AML-193 (cell line): ENCODE measurements at places on chromosomes 2 and 18.

DNA sequence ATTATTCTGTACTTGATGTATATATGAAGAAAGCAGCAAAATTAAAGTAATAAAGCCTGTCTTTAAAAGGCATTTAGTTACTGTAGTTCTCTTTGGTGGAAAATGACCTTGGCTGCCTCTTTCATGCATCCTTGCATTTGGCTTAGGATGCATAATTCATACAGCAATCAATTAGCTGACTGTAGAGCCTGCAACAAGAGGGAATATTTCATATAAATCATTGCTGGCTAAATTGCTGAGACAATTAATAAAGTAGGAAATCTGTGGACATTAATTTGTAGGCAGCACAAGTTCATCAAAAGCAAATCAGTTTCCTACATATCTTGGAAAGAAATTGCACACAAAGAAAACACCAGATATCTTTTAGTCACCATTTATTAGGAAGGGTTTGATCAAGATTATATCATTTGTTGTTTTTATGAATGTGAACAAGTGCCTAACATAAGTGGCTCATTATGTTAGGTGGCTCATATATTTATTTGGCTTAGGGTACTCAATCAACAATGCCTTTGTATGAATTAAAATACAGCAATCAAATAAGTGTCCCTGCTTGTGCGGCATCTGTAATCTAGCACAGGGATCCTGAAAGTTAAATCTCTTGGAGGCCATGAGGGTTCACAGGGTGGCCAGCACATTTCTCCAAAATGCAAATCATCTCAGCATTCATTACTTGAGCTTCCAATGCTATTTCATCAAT lies 220.4 kb upstream of the SPOPL start:
- no peak for DNase-seq

DNA sequence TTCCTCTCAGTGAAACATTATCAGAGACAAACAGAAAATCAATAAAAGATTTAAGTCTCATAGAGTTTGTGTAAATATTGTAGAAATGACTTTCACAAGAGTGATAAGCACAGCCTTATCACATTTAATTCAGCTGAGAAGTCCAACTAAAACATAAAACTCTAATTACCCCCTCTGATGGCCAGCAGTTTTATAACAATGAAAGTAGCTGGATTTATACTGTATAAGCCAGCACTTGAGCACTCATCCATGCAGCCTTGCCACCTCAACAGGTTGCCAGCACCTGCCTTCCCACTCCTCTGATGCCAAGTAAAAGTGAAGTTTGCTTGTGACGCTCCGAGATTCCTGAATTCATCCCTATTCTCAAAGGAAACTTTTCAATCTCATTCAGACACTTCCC lies 103.0 kb upstream of the STK39 start:
- no peak for DNase-seq

- no peak for DNase-seq
These were observed 241.7 kb upstream of the DOK6 start for GRCh38 chr18:69158944-69159343.

DNA sequence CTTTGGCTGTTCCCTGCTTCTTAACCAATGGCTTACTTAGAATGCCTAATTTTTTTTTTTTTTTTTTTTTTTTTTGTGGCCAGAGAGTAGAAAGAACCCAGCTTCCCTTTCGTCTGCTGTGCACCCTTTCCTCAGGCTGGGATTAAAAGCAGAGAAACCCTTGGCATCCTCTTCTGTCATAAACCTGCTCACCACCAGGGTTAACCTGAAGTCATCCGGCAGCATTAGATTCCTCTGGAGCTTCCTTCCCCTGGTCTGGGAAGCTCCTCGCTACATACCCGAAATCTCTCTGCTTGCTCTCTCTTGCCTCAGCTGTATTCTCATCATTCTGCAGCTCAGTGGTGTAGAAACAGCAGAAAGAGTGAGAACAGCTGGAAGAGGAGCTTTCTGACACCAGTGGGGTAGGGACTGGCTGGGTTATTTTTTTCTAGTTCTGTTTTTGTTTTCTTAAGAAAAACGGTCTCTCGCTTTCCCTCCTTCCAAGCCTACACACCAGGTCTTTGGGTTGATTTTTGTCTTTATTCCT lies 339.0 kb upstream of the MEIS1 start:
- DNase-seq = no peak

- DNase-seq = no peak
These were observed 27.4 kb upstream of the ALLC start for GRCh38 chr2:3630631-3631030.

DNA sequence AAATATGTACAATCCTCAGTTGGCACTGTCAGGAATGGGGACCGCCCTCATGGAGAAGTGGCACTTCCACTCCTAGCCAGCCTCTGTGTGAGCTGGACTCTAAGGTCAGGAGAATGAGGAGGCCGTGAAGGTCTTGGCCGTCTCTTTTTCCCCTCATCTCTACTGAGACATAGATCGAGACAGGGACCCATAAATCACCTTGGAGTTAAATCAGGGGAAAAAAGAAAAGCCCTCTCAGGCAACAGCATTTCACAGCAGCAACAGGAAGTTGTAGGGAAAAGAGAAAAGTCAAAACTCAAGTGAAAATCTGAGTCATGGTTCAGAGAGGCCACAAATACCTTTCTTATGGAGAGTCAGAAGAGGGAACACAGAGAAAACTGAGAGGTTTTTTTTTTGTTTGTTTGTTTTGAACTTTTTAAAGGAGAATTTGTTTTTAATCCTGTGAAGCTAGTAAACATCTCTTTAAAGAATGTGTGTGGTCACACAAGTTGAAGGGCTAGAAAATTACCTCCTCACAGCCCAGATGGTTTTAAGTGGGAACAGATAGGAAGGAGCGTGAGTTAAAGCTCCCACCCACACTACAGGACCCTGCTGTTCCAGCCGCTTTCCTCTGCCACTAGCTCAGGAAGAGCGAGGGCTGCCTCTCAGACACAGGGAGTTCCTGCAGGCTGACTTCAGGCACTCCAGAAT lies 30.6 kb upstream of the CYP1B1 start:
- DNase-seq = no peak

DNA sequence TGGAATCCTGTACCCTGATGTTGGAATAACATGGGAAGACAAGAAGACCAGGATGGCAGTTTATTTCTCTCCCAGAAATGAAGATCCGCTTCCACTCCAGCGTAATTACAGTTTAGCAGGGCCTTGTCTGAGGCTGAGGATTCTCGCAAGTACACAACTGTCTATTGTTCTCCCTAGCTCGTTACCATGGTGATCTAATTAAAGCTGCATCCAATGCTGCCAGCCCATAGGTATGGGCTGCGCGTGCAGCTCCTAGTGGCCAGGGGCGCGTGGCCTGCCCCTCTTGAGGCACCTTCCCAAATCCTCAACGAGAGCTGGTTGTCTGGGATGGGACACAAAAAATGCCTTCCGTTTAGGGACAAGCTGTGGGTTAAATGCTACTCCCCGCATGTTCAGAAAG lies 344.9 kb downstream of the CYRIA start:
- no peak for DNase-seq

DNA sequence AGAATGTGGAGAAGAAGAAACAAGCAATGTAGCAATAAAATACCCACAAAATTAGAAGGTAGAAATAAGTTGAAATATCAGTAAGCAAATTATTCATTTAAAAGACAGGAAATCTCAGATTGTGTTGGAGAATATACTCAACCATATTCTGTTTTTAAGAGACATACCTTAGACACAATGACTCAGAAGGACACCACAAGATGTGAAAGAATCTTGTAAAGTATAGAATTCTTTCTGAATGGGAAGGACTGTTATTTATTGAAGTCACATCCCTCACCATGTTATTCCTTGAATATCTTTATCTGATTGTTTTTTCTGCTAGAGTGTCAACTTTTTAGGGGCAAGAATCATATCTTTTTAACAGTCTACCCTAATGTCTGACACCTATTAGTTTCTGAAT lies 50.4 kb downstream of the CTAGE1 start:
- DNase-seq = no peak

GRCh38 chr2:150320608-150321007 lies 166.9 kb downstream of the RND3 start:
- DNase-seq = no peak

- DNase-seq = no peak
These were observed 160.6 kb downstream of the METTL4 start for GRCh38 chr18:2410688-2411087.

GRCh38 chr18:75374466-75374865 lies 53.0 kb downstream of the SMIM21 start:
- no peak for DNase-seq

DNA sequence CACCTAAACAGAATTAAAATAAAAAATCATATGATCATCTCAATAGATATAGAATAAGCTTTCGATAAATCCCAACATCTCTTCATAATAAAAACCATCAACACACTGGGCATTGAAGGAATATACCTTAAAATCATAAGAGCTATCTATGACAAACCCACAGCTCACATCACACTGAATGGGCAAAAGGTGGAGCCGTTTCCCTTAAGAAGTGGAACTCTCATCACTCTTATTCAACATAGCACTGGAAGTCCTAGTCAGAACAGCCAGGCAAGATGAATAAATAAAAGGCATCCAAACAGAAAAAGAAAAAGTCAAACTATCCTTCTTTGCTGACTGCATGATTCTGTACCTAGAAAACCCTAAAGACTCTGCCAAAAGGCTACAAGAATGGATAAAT lies 510.3 kb downstream of the ZNF804A start:
- no peak for DNase-seq

- peak; percentile 62 for DNase-seq
These were observed 27.8 kb upstream of the GAREM2 start for GRCh38 chr2:26144953-26145680.

DNA sequence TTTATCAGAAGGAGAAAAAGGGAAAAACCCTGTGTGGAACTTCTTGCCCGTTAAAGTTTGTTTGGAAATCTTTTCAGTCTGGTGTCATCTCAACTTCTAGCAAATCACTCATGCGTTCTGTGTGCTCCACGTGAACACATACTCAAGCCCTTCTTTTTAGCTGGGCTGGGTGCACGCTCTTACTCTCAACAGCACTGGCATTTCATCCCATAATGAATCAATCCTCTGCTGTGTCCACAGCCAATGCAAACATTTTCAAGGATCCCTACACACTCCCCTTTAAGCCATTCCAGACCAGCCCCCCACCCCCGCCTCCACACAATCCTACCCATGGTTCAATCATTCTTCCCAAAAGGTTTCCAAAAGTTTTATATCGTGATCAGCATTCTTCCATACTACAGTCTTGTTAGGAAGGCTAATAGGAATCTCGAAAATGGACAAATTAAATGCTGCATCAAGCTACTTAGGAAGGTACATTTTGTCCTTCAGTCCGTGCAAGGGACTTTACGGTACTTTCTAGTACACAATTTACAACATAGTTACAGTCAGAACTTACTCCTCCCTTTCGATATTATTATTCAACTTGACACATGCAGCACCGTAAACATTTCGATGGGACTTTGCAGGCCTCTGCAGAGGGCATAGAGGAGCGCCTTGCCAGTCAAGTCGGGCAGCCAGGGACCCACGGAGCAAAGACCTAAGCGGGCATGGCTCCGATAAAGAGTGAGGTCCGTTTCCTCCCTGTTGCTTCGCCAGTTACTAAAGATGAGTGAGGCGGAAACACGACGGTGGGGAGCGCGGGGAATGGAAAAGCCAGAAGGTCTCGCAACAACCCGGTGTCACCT lies 1.4 kb downstream of the PTGR3 start:
- peak; percentile 22 for DNase-seq

- peak; percentile 31 for DNase-seq
These were observed 70.8 kb downstream of the OXER1 start for GRCh38 chr2:42693013-42693615.

DNA sequence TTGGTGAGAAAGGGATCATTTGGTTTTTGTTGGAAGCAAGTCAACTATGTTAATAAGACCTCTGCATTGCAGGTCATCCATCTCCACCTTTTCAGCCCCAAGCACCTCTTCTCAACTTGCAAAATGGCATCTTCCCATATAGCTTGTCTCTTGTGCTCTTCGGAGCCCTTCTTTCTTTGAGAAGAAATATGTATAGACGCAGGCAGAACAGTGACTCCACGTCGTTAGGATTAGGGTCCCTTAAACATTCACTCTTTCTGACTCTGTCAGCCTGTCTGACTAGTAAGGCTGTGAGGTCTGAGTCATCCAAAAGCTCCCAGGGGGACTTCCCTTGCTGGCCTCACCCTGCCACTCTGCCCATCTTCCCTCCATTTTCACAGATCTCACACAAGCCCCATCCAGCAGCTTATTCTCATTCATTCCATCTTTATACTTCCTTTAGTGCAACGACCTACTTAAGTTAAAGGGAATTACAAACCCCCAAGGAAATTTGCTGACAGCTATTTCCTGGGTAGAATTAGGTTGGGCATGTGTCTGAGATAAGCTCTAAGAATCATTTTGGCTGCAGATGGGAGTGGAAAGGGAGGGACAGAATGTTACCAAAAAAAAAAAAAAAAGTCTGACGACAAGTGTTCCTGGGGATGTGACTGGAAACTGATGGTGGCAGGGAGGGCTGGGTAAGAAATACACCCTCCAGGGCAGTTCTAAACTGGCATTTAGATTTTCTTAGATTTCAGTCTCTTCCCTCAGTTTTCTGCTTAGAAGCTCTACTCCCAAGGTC lies 37.7 kb upstream of the MEX3C start:
- no peak for DNase-seq

- DNase-seq = no peak
These were observed 69.1 kb upstream of the SLC39A10 start for GRCh38 chr2:195587966-195588365.

DNA sequence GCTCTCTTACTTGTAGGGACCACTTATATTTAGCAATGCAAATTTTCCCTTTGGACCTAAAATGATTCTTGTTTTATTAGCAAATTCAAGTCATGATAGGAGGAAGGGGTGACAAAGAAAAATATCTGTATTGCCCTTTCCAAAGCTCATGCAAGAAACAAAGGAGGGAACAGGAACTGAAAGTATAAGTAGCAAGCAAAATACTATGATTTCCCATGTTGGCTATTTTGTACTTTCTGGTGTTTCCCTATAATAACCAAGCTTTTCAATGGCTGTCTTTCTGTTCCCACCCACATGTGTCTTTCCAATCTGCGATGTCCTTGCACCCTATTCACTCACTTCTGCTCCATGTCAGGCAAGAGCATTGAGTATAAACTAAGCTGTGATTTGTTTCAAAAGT lies 279.7 kb downstream of the RNF144A start:
- DNase-seq = no peak

- no peak for DNase-seq
These were observed 8.5 kb upstream of the ATP8B1 start for GRCh38 chr18:57811477-57812125.

- no peak for DNase-seq
These were observed 541.0 kb upstream of the ZEB2 start for GRCh38 chr2:145060876-145061275.

DNA sequence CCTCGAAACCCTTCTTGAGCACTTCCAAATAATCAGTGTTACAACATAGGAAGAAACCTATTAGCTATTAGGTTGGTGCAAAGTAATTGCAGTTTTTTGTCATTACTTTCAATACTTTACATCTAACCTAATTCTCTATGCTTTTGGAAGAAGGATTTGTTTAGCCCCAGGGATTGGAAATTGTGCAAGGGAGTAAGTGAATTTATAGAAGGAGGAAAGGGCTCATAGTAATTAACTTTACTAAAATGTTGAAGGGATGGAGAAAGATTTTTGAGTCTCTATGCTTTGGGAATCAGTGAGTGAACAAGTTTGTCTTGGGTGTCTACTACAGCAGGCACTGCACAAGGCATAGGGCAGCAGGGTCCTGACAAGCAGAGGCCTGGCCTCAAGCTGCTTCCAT lies 261.1 kb downstream of the EN1 start:
- no peak for DNase-seq
